ENCODE measurements at places on chromosomes 5 and 9.

DNA sequence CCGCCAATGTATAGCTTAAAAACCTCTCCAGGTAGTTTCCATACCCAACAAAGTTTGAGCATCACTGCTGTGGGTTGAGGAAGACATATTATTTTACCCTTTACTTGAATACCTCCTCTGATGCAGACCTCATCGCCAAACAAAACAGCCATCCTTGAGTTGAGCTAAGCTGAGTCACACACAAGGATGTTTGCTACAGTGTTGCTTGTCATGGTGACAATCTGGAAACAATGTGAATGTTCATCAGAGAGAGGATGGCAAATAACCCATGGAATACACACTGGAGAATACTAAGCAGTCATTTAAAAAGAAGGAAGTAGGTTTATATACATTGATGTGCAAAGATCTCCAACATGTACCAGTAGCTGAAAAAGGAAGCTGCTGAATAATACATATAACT lies 41.1 kb upstream of the TCF7 start:
- no peak for DNase-seq

GRCh38 chr5:111733571-111733970 lies 23.4 kb downstream of the NREP start:
- no peak for DNase-seq

- no peak for DNase-seq
Measured at GRCh38 chr9:93300585-93301081, 116.7 kb downstream of the WNK2 start.

GRCh38 chr9:136757328-136757727 lies 715 bp downstream of the LCN8 start:
- DNase-seq = no peak

GRCh38 chr5:39521098-39521860 lies 96.5 kb upstream of the DAB2 start:
- no peak for DNase-seq

- DNase-seq = no peak
Measured at GRCh38 chr9:96408409-96409280, 9.5 kb downstream of the ZNF367 start.

GRCh38 chr9:136232969-136233368 lies 12.6 kb downstream of the QSOX2 start:
- no peak for DNase-seq

DNA sequence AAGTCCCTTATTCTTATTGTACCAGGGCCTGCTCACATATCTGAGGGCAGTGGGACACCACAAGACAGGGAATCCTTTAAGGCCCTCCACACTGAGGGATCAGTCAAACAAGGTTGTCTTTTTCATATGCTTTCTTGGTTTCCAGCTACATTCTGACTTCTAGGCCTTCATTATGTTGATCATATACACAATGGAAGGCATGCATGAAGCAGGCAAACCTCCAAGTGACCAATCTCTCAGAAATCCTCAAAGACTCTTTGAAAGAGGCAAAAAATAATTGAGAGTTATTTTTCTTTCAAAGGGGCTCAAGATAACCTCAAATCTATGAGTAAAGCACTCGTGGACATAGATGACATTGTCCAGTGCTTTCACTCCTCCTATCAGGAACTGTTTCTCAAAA lies 1195.9 kb upstream of the ACO1 start:
- no peak for DNase-seq

DNA sequence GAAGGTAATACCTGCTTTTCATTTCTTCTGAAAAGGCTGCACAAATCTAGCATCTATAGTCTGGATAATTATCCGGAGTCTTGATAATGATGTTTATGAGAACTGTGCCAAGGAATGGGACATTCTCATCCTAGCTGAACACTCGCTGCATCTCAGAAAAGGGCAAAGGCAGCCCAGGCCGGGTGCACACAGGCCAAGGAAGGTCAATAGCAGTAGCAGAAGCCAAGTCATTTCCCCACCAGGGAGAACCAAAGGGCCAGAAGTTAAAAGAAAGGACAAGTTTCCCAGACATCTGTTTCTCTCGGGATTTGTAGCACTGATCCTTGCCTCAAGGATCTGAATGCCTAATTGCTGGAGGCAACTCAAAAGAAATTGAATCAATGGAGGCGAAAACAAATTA lies 66.1 kb upstream of the ANKRD55 start:
- no peak for DNase-seq

- no peak for DNase-seq
Measured at GRCh38 chr9:131290036-131290766, 678 bp downstream of the PLPP7 start.

DNA sequence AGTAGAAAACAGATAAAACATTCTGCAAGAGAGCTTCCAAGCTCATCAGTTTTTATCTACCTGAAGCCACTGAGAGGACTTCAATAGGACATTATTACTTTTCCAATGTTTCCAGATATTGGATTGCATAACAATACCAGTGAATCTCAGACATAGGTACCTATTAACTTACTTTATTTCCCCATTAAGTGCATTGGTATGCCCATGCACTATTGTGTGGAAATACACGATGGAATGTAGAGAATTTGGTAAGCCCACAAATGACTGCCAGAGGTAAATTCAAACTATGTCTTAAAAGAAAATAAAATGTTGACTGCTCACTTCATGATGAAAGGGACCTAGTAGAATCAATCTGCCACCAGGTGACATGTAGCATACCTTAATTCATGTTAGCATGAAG lies 48.1 kb upstream of the PRR16 start:
- DNase-seq = no peak

GRCh38 chr5:92805446-92805845 lies 775.6 kb downstream of the NR2F1-AS1 start:
- DNase-seq = no peak

- DNase-seq = peak; percentile 11
Measured at GRCh38 chr9:23783509-23783908, 42.5 kb downstream of the ELAVL2 start.

- DNase-seq = no peak
Measured at GRCh38 chr9:80957801-80958200, 731.5 kb downstream of the TLE1 start.

DNA sequence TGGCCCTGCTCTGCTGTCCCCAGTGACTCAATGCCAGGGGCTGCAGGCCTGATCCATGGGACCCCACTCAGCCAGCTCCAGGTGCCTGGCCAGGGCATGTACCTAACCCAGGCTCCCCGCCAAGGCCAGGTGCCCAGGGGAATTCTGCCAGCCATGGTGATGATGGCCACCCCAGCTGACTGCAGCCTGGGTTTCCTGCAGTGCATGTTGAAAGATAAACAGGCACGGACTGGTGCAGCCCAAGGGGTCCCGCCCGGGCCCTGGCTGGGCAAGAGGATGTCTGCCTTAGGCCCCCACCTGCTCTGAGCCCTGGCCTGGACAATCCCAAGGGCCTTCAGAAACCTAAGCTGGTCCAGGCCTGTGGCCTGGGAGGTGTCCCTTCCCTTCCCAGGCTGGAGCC lies 1.2 kb downstream of the ABCA2 start:
- DNase-seq = no peak

GRCh38 chr5:75510417-75510835 lies 1.0 kb downstream of the CERT1 start:
- peak; percentile 47 for DNase-seq

DNA sequence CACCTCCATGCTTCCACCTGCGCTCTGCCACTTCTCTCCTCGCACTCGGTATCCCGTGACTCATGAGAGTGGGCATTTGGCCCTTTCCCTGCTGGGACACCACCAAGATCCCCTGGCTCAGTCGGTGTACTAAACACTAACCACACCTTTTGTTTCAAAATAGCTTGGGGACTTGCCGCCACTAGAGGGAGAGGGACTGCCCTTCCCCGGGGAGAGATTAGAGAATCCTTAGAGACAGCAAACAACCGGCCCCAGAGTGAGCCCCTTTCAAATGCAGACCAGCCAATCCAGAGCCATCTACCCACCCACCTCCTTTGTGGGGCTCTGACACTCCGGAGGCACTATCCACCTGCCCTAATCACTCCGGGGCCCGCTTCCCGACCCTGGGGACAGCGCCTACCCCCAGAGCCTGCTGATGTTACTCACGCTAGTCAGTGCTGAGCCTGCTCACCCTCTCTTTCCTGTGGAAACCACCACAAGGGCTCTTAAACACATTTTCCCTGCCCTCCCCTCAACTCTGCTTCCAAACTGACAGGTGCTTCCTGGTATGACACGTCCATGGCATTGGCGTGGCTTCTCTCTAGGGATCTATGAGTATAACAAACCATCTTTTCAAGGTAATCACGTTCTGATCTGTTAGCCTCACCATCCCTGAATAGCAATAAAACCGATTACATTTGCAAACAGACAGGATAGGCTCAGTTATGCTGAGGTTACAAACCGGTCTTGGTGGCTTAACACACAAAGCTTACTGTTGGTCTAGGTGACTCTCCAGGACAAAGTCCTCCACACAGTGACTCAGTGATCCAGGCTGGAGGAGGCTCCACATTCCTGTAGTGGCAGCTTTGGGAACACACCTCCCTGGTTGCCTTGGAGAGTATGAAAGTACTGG lies 180.1 kb upstream of the MVB12B start:
- no peak for DNase-seq

DNA sequence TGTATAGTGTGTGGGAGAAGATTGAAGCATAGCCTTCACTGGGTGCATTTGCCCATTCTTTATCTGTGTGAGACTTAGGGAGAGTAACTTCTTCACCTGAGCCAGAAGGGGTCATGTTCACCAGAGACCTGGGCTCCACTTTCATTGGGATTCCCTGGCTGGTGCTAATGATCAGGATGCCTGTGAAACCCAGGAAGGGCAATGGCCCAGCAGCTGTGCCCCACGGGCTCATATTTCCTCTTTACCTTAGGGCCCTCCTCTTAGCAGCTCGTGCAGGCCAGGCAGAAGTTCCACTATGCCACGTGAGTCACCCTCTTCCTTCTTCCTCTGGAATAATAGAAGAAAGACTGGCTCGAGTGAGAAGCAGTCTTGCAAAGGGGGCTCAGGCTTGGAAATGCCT lies 5.0 kb downstream of the PPARGC1B start:
- DNase-seq = no peak

DNA sequence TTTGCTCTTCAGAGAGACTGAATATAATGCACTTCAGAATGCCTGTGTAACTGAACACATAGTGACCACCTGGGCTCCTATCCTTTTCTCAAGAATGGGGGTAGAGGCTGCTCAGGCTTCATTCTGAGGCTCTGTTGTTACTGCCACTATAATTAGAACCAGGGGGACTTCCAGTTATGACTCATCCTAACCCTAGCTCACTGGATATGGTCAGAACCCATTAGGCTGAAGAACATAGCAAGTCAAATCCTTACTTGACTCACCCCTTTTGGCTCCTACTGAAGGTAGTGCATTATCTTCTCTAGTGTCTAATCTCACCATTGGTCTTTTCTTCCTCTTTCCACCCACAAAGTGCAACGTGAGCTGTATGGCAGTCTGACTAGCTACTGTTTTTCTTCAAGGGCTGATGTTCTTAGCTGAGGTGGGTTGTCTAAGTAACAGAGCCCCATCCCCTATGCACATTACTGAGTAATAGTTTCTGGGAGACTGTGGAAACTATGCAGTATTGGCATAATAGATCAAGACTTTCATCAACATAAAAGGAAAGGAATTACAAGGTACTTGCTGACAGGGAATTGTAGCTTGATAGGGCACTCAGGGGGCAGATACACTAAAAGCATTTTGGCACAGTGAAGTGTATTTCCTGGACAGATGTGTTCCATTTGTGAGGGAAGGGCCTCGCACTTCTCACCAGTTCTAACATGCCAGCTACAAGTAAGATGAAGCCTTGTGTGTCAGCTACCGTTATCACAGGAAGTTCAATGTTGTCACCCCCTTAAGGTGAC lies 431.0 kb upstream of the MEF2C start:
- peak; percentile 44 for DNase-seq

GRCh38 chr5:98308960-98309359 lies 464.5 kb upstream of the RGMB start:
- no peak for DNase-seq

DNA sequence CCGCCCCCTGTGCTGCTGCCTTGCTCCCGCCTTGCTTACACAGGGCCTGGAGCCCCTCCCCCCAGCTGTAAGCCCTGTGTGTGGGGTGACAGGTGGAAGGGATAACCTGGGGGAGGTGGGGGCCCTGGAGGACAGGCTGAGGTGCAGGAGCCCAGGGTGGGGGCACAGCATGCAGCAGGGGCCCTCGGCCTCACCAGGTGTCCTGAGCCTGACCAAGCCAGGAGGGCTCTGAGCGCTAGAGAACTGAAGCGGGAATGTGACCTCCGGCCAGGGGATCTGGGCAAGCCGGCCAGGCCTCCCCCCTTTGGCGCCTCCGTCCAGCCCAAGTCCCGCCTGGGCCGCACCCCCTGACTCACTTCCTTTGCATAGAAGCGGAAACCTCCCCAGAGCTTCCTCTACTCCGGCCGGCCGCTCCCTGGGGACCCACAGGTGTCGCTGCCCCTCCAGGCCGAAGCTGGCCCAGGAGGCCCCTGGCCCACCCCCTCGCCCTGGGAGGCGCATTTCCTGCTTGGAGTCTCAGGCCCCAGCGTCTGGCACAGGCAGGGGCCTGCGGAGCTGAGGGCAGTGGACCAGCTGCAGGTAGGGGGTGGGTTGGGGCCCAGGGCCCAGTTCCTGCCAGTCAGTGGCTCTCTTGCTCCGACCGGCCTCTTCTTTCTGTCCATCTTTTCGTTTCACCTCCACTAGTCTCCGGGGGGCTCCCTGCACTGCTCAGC lies at the start of gene TOR4A:
Gene TOR4A, plus strand, starts transcription at position 398 of the 713 bp plus-strand sequence. CDS start 964 bp downstream, outside the sequence.
- peak; percentile 74 for DNase-seq

GRCh38 chr5:118590806-118591205 lies 397.5 kb downstream of the DTWD2 start:
- DNase-seq = no peak

DNA sequence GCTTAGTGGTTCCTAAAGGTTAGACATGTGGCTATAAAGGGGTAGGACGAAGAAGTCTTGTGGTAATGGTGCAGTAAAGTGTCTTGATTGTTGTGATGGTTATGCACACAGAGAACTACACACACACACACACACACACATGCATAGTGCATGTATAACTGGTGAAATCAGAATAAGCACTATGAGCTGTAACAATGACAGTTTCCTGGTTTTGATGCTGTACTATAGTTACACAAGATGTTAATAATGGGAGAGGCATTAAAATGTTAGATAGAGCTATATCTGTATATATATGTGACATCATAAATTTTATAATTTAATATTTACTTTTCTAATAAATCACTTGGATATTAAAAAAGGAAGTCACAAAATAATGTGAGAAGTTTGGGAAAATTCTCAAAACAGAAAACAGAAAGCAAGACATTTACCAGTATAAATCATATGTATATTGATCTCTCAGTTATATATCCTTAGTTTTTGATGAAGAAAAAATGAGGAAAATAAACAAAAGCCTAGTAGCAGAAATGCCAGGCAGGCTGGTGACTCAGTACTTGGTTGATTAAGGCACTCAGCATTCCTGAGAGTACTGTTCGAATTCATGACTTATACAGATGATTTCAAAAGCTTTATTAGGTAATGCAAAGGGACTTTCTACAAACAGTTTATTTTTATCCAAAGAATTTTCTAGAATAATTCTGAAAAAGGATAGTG lies 350.5 kb upstream of the DAB2 start:
- DNase-seq = peak; percentile 58

- no peak for DNase-seq
Measured at GRCh38 chr5:136037001-136037705, 8.4 kb downstream of the TGFBI start.

DNA sequence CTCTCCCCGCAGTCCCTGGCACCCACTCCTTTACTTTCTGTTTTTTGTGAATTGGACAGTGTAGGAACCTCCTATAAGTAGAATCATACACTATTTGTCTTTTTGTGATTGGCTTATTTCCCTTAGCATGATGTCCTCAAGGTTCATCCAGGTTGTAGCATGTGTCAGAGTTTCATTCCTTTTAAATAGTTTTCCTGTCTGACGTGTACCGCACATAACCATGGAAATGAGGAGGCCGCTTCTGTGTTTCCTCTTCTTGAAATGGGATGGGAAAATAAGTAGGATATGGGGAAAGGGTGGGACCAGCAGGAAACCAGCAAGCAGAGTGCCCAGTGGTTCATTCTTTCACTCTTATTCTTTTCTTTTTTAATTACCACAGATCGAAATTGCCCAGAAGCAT lies 72.6 kb upstream of the ENTREP1 start:
- DNase-seq = peak; percentile 20

Data from umbilical cord (tissue), 2 donors.